ENCODE measurements at places on chromosomes 16 and 17.

DNA sequence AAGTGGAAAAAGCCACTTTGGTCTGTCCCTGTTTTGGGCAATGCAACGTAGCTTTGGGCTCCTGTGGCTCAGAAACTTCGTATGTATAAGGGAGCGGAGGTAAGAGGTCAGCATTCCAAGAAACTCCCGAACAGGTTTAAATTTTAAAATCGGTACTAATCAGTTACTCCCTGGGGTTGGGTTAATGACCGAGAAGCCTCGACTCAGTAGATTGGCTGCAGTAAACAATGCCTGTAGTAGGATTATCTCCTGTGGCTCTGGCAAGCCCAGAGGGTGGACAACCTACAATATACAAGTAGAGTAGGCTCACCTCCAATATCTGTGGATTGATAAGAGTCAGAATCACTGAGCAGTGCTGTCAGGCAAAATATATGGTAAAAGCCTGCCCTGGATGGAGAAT lies 1.6 kb upstream of the GNA13 start:
- DNase-seq: no peak

GRCh38 chr17:12568358-12569251 lies 97.1 kb upstream of the MYOCD start:
- no peak for DNase-seq

GRCh38 chr16:81574168-81574567 lies 129.6 kb downstream of the CMIP start:
- DNase-seq: no peak

DNA sequence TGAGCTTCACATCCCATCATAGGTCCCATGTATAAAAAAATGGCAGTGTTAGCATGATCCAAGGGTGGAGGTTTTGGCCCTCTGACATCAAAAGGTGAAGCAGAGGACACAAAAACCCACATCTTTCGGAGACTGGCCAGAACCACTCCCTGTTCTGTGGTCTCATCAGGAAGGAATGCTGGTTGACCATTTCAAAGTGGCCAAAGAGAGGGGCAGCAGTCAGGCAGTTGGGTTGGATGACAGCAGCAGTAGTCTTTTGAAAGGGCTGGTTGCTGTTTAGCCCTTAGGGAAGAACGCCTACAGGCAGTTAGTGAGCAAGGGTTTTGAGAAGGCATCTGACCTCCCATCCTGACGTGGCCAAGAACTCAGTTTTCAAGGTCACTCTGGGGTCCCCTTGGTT lies 40.5 kb downstream of the LCMT1 start:
- DNase-seq: no peak

DNA sequence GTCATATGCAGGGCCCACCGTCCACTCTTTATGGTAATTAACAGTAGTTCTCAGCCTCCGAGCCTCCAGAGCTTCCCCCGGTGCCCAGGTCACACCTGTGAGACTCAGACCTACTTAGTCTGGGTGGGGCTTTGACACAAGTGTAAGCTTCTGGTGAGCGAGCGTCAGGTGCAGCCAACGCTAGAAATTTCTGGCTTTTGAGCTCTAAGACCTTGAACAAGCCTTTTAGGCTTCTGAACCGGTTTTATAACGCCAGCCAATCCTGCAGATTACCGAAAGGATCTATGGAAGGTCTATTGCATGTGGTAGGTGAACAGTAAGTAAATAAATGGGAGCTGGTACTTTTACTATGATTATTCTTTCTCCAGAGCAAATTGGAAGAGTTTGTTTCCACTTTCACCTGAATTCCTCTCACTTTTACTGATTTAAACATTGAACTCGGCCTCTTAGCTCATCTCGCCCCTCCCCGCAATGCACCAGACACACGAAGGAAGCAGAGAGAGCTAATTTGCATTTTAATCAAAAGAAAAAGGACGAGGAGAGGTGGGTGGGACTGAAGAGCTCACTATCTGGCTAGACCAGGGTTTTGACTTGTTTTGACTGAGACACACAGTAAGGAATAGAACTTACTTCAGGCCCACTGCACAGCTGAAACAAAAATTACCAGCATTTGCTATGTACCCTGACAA lies 47.1 kb downstream of the ABAT start:
- no peak for DNase-seq
